ENCODE measurements at places on chromosomes 5 and 9. TPM values are rescaled to one million over a fixed set of nuclear protein-coding genes. Genes with fewer than 3 reads are reported as not detected.

DBN1 gene
- total RNA-seq: 410 TPM

ARRDC3 gene
- 59.7 TPM for total RNA-seq

- no peak for DNase-seq
Measured at GRCh38 chr5:95713960-95714710, 17.0 kb upstream of the RHOBTB3 start.

FOXD4L5 gene
- total RNA-seq: 0.34 TPM

SLC31A1 gene
- 30.0 TPM for total RNA-seq

CCNJL gene
- total RNA-seq: 29.7 TPM

- no peak for DNase-seq
Measured at GRCh38 chr5:113022661-113023060, 46.1 kb downstream of the DCP2 start.

ACTL7A gene
- total RNA-seq: not detected

Measured in neural crest cell (in vitro differentiated cells).